ELR (cell line): ENCODE measurements at places on chromosomes 13 and 19.

- DNase-seq = no peak
Measured at GRCh38 chr13:67469623-67470022, 239.5 kb upstream of the PCDH9 start.

- DNase-seq = peak; percentile 43
Measured at GRCh38 chr13:65456150-65456912, 1773.8 kb downstream of the PCDH9 start.

DNA sequence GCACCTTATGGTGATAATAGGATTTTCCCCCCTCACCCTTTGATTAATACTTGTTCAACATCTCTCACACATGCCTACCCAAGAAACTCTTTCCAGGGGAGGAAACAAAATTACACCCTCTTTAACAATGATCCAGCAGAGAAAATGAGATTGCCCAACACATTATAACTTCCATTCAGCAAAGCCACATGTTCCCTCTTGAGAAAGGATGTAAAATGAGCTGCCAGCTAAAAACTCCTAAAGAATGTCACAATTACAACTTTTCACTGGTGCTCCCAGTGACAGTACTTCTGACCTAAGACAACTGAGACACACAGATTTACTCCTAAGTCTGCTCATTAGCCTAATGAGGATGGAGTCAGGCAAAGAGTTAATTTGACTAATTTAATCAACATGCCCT is 621.4 kb downstream of the DIAPH3 start:
- no peak for DNase-seq

GRCh38 chr13:31444266-31444856 is 244.6 kb downstream of the B3GLCT start:
- no peak for DNase-seq

DNA sequence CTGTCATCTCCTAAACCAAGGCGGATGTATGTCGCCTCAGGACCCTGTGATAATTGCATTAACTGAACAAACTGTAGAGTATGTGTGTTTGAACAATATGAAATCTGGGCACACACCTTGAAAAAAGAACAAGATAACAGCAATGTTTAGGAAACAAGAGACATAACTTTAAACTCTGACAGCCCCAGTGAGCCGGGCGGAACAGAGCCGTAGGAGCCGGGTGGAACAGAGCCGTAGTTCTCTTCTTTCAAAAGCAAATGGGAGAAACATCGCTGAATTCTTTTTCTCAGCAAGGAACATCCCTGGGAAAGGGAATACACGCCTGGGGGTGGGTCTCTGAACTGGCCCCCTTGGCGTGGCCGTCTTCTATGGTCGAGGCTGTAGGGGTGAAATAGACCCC is 31.8 kb upstream of the ZNF675 start:
- no peak for DNase-seq

DNA sequence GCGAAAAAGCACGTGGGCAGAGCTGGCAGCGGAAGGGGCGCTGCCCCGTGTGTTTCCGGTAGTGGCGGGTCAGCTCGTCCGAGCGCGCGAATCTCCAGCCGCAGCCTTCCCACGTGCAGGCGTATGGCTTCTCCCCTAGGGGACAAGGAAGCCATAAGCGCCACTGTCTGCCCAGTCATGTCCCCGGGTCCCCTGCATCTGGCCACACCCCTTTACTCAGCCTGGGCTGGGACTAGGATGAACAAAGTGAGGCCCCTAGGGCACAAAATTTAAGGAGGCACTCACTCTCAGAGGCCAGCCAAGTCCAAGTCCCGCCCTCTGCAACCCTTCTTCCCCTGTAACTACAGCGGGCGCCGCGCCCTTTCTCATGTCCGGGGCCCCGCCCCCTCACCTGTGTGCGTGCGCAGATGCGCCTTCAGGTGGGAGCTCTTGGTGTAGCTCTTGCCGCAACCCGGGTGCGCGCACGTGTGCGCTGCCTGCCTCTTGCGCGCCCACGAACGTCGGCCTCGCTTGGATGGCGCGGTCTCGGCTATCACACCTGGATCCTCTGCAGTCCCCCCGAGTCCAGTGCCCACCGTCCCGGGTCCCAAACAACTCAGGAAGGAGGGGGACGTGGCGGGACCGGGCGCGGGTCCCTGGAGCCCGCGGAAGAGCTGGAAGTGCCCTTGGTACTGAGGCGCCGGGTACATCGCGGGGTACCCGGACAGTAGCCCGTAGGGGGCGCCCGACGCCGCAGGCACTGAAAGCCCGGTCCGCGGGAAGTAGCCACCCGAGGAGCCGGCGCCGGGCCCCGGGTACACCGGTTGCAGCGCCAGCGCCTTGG is 1.9 kb downstream of the KLF1 start:
- DNase-seq = peak; percentile 47

GRCh38 chr13:99051768-99052455 is 74.0 kb upstream of the DOCK9 start:
- DNase-seq = no peak

DNA sequence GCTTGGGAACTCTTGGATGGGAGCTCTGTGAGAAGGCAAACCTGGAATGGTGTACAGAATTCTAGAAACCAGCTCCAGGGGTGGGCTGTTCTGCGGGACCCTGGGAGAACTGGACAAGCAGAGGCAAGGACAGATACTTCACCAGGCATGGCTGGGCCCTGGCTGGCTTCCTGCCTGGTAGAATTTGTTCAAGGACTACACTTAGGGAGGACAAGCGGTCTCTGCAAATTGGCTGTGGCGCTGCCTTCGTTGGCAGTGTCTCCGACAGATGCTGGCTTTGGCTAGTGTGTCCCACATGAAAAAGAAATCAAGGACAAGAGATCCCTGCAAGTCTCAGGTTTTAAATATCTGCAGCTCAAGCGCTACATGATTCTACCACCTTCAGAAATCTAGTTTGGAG is 12.4 kb downstream of the CEBPG start:
- no peak for DNase-seq

GRCh38 chr19:56076498-56076897 is 44.6 kb downstream of the ZNF787 start:
- DNase-seq = peak; percentile 61

DNA sequence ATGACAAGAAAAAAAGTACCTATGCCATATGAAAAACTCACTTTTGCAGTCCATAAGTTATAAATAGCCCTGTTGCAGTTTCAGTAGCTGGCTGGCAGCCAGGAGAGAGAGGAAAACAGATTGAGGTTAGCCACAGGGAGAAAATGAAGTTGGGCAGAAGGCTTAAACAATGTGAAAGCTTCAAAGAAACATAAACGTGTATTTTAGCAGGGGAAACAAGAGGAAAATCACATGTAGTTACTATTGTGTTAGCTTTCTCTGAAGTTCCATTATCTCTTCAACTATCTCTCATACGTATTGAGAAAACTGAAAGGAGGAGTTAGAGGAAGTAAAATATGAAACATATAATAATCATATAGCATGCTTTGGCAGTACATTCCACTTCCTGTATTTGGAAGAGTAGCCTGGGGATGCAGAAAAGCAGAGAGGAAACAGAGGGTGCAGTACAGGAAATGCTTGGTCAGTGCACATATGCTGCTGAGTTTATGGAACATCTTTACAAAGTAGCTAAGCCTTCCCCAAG is 1551.1 kb downstream of the EFNB2 start:
- DNase-seq = peak; percentile 12

GRCh38 chr19:48681127-48681470 is 8.3 kb upstream of the NTN5 start:
- DNase-seq = peak; percentile 49

DNA sequence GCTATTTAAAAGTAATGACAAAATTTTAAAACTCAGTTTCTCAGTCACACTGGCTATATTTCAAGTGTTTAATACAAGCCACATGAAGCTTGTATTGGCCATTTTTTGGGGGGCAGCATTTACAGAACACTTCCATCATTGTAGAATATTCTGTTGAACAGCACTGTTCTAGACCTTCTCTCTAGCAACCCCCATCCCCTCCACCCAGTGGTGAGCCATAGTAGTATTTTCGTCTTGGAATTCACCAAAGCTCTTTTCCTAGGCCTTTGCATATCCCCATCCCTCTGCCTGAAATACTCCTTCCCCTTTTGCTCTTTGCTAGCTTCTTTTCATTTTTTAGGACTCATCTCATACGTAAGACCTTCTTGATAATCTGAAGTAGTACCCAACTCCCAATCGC is 99.5 kb downstream of the ZC3H13 start:
- no peak for DNase-seq

GRCh38 chr19:5172859-5173630 is 167.6 kb downstream of the PTPRS start:
- DNase-seq = peak; percentile 100

DNA sequence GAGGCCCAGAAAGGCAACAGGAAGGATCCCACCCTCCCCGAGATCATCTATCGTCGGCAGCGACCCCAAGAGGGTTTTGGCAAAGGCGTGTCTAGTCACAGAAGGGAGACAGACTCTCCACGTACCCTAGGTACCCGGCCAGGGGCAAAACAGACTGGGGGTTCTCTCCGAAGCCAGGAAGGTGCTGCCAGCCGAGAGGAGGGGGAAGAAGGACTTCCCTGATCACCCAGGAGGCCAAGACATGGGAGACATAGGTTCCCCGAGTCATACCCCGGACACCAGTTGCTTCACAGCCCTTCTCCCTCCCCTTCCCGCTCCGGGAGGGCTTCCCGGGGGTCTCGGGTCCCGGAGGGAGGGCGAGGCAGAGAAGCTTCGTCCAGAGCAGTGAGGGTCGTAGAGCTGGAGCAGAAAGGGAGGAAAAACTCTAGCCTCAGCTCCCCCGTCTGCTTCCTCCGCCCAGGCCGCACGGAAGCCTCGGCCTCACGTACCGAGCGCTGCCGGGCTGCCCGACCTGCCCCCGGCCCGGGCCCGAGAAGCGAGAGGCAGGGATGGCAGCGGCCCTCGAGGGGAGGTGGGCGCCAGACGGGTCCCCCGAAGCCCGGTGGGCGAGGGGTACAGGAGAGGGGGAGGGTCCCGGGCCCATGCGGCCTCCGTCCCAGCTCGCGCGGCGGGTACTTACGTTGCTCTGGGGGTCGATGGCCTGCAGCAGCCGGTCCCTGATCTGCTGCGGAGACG is 644 bp downstream of the MED26 start:
- peak; percentile 32 for DNase-seq

DNA sequence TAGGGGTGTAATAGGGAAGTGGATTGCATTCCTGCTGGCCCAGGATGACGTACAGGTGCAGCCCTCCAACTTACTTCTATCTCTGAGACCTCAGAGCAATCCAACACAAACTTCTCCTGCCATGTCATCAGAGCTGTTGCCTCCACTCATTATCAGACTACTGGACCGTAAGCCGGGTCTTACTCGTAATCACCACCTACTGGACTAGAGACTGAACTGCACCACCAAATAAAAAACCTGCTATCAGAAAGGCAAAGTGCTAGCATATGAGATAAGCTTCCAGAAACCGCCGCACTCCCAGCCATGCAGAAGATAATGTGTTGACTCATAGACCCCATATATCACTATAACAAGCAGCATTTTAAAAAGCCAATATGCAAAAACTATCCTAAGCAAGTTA is 102.0 kb downstream of the SLITRK1 start:
- peak; percentile 47 for DNase-seq

DNA sequence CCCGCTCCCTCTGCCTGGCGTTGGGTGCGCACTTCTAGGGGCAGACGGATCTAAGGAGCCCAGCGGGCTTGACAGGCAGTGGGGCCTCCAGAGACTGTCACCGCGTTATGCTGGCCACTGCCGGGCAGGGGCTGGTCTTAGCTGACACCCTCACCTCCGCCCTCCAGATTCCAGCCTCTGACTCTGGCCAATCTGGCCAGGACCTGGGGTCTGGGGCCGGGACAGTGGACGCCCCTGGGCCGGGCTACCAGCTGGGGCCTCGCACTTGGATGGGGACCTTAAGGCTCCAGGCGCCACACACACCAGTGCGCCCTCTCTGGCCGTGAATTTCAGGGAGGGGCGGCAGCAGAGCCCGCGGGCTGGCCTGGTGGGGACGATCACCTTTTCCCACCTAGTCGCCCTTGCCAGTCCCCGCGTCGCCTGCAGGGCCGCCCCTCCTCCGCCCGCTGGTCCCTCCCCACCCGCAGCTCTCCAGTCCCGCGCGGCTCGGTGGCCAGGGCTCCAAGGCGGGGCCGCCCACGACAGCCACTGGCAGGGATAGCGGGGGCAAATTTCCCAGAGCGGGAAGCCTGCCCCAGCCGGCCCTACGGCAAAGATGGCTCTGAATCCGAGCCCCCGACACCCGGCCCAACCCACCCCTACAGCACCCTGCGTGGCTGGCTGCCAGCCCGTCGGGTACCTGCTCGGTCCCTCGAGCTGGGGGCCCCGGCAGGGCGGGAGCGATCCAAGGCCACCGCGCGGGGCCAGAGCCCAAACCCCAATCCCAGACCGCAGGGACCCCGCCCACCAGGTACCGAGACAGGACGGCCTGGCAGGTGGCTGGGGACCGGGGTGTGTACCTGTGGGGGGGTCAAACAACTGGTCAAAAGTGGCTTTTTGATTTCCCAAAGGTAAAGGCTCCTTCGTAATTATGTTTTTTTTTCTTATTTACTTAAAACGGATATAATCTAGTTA is 6.1 kb upstream of the ZNF98 start:
- no peak for DNase-seq

DNA sequence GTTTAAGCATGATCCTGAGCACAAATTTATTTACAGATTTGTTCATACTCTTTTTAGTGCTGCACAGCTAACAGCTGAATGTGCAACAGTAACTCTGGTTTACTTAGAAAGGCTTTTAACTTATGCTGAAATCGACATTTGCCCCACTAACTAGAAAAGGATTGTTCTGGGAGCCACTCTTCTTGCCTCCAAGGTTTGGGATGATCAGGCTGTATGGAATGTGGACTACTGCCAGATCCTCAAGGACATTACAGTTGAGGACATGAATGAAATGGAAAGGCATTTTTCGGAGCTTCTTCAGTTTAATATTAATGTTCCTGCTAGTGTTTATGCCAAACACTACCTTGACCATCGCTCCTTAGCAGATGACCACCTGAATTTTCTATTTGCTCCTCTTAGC is 16.0 kb downstream of the ZNF100 start:
- peak; percentile 25 for DNase-seq

DNA sequence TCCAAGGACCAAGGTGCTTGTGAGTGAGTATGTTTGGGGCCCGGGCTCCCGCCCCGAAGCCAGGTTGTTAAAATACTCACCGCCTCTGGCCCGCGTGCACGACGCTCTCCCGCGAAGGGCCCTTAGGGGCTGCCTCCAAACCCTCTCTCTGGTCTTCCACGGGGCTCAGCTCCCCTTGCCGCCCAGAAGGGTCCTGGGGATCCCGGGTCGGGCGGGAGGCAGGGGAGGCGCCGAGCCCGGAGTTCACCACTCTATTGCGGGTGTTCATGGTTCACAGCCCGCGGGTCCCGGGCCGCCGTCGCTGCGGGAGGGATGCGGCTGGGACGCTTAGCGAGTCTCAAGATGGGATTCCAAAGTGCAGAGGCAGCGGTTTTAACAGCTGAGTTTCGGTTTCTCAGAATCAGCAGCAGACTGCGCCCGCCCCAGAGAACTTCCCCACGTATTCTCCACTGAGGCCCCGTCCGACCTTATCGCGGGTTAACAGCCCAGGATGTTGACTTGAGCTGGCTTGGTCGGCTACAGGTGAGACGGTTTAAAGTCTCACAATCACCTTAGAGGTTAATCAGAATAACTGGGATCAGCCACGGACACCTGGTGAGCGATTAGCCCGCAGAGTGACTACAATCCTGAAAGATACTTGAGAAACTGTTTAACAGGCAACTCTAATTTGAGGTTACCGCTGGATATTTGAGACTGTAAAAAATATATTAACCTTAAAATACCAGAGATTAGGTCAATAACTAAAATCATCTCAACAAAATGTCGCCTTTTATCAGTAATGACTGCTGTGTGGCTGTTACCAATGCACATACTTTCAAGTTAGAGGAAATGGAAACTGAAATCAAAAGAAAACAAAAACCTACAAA is at the start of gene EPSTI1:
Gene EPSTI1 (minus strand): TSS at position 344 of the 866 bp plus-strand sequence. CDS start 76 bp downstream, at position 268.
- peak; percentile 86 for DNase-seq

GRCh38 chr13:94351292-94351990 is 128.0 kb downstream of the DCT start:
- DNase-seq = peak; percentile 88
